NCI-H187 (cell line): ENCODE measurements at places on chromosomes 4 and X.

GRCh38 chrX:131747173-131747572, 203.3 kb downstream of the OR13H1 start:
- peak; percentile 86 for DNase-seq

- no peak for DNase-seq
Observed at GRCh38 chr4:153261914-153262313, 57.7 kb downstream of the TRIM2 start.

DNA sequence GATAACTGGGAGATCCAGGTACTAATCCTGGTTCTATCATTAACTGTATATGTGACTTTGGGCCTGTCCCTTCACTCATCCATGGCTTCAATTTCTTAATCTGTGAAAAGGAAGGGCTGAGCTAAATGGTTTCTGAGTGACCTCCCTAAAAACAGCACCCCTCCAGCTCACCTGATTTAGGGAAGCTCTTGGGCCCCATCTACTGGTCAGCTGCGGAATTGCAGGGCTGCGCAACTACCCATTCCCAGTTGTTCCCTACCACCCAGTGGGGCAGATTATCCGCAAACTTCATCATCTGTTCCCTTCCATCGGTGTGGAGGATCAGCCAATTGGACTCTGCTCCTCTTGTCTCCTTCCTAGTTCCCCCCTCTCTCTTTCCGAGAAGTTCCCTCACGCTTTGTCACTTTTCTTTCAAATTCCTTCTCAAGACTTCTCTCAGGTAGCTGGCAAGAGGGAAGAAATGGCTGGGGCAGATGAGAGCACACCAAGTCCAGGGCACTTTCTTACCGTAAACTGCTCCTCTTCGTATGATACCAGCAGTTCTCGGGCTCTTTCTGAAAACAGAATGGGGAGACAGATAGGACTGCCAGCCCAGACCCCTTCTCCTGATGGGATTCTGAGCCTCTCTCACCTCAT, 5.8 kb downstream of the LAS1L start:
- no peak for DNase-seq

DNA sequence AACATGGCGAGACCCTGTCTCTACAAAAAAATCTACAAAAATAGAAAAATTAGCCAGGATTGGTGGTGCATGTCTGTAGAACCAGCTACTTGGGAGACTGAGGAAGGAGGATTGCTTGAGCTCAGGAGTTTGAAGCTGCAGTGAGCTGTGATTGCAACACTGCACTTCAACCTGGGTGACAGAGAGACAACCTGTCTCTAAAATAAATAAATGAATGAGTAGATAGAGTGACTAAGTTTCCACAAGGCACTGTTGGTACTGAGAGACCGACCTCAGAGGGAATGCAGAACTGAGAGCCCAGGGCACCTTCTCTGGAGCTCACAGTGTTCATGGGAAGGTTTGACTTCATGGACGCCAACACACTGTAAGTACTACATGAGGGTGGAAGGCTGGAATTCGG, 26.7 kb upstream of the ARSD start:
- no peak for DNase-seq

DNA sequence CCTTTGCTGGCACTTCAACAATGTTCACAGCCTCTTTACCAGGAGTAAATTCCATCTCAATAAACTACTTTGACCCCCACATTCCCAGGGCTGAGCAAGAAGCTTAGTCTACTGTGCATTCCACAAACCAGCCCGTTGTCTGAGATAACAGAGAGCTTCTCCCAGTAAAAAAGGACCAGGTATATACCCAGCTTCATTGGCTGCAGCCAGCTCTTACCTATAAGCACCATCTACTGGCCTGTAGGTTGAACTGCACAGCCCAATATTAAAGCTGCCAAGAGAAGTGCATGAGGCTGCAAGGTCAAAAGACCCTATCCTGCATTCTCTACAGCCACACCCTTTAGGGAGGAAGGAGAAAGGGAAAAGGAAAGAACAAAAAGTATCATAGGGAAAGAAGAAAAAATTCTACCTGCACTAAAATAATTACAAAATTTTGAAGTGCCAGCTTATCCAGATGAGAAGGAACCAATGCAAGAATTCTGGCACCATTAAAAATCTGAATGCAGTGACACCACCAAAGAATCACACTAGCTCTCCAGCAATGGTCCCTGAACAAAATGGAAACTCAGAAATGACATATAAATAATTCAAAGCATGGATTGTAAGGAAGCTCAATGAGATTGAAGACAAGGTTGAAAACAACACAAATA, 45.7 kb upstream of the INTU start:
- DNase-seq, result no peak

GRCh38 chrX:9642270-9642995, 123.2 kb downstream of the GPR143 start:
- DNase-seq, result no peak

DNA sequence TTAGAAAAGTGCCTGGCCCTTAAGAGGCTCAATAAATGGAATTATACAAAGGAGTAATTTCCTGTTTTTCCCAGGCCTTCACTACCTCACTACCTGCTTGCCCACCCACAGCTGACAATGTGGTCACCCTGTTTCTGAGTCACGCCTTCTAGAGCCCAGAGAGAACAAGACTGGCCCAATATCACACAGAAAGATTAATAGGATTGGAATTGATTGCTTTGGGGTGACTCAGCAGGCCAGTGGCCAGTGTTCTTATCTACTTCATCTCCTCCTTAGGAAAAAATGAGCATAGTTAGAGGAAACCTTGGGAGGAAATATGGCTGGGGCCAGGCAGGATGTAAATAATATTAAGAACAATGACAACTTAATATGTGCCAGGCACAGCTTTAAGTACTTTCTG, 4.5 kb upstream of the FGF16 start:
- DNase-seq, result no peak

- DNase-seq, result no peak
Observed at GRCh38 chr4:85106166-85106565, 139.7 kb upstream of the WDFY3 start.

DNA sequence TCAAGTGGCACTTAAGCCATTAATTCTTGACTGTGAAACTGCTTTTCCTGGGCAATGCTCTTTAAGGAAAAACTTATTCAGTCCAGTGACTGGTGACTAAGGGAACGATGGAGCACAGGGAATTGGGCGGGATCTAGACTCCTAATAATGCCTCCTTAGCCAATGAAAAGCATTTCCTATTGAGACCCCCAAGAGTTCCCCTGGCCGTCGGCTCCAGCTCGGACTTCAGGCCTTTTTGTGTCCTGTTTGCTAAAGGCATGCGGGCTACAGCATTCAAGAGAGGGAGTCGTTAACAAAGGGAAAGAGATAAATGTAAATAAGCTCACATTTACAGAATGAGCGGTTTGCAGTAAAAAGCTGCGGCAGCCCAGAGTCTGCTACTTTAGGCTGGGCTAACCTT, at the start of gene LPAR4:
Gene LPAR4 (plus strand): TSS at position 232 of the 400 bp plus-strand sequence. CDS start 7,150 bp downstream, outside the sequence.
- DNase-seq, result no peak

DNA sequence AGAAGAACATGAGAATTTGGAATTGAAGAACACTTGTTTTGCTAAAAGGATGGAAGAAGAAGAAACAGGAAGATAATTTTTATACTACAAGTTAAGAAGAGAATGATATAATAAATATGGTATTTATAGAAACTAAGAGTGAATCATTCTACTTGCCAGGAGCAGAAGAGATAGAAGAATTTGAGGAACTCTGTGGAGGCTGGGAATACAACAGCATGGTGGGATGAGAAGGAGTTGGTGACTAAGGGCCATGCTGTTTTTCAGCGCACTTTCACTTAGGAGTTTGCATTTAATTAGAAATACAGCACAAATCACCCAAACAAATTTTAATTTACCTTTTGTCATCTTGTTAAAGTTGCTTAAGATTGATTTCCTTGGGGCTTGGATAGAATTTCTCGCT, 20.5 kb downstream of the HADH start:
- DNase-seq, result no peak

GRCh38 chr4:154009191-154009590, 220.3 kb upstream of the SFRP2 start:
- no peak for DNase-seq

DNA sequence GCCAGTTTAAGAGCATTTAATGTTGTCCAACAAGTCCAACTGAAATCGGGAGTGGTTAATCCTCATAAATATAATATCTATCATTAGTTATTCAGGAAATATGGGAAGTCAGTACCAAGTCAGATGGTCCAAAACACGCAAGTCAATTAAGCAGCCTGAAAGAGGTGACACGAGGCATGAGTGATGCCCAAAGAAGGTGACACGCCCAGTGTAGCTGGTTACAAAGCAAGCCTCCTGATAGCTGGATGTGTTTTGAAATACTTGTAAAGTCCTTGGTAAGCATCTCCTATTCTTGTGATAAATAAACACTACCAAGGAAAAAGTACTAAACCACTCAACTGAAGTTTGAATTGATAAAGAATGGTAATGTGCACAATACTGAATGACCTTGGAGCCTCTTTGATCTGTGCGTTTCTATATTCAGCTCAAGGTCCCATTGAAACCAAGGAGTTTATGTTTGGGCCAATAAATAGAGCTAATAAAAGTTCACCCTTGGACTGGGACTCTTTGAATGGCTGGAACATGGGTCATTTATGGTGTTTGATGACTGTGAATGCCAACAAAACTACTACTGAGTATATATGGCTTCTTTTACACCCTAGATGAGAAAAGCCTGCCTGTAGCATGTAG, 93.2 kb upstream of the KLF3 start:
- no peak for DNase-seq

DNA sequence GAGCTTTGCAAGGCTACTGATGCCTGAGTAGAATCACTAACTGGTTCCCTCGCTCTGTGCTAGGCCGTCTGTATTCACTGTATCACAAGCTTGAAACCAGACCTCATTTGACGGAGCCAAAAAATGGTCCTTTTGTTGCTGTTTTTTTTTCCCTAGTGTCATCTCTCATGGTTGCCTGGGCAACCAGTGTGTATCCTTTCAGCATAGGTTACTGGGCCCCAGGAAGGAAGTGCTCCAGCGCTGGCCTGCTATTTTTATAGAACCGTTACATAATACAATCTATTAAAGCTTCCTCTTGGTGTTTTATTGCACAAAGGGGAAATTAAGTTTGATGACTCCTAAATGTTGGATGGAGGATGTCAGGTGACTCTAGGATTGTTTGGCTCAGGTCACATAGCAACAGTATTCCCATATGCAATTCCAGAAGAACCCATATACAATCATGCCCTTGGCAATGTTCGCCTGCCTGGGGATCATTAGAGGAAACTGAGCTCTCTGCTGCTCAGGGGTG, 220.4 kb downstream of the SPRY1 start:
- DNase-seq, result no peak

GRCh38 chr4:93065790-93066189, 762.0 kb downstream of the GRID2 start:
- DNase-seq, result no peak

GRCh38 chr4:96093563-96093962, 253.7 kb downstream of the PDHA2 start:
- no peak for DNase-seq

DNA sequence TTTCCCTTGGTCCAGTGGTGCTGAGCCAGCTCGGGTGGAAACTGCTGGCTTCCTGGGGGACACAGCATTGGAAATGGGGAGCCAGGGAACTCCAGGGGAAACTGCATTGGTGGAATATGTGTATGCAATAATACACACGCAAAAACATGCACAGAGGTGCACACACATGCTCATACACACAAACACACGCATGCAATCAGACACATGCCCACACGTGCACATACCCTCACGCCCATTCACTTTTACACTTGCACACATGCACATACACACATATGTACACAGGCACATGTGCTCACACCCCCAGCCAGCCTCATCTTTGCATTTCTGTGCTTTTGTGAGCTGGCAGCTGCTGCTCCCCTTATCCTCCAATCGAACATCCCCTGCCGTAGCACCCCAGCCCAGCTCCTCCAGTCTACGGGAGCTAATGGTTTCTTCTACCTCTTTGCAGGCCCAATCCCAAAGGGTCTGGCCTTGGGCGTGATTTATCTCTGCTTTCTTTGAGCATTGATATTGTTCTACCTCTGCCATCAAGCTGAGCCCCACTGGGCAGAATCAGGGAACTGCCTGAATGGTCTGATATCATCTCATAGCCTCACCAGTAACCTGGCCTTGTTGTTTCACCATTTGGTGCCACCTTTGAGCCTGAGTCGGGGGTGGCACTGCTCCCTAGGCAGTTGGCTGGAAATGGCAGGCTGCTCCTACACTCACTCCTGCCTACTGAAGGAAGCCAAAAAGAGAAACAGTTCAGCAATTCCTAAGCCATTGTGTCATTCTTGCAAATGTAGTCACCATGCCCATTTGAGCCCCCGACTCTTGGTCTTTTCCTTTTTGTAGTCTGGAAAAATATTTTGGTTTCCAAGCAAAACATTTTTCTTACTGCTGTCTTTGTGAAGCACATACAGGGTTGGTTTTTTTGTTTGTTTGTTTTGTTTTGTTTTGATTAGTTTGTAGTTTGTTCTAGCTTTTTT, 104.4 kb upstream of the MAMLD1 start:
- no peak for DNase-seq

- DNase-seq, result no peak
Observed at GRCh38 chrX:147322496-147322895, 508.0 kb upstream of the CXorf51A start.

- DNase-seq, result no peak
Observed at GRCh38 chrX:136666088-136666487, 18.1 kb downstream of the CD40LG start.

- no peak for DNase-seq
Observed at GRCh38 chr4:181982856-181983255, 260.3 kb upstream of the TENM3 start.

DNA sequence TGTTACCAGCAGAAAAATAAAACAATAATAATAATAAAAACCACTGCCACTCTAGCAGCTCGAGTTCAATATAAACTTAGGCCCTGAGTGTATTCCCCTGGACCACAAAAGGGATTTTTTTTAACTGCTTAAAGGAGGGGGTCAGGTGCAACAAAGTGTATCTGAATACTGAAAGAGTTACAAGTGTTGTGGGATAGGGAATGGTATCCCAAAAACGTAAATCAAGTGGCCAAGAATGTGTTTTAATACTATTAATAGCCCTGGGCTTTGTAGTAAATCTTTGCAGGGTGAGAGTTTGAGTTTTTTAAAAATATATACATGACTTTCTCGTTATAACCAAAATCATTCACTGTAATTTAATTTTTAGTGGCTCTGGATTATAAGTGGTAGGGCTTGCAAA, 860.1 kb upstream of the INTU start:
- DNase-seq, result no peak
